ENCODE measurements at places on chromosomes 11 and 22.

GRCh38 chr11:30128269-30128932 is 102.4 kb upstream of the FSHB start:
- no peak for DNase-seq

DNA sequence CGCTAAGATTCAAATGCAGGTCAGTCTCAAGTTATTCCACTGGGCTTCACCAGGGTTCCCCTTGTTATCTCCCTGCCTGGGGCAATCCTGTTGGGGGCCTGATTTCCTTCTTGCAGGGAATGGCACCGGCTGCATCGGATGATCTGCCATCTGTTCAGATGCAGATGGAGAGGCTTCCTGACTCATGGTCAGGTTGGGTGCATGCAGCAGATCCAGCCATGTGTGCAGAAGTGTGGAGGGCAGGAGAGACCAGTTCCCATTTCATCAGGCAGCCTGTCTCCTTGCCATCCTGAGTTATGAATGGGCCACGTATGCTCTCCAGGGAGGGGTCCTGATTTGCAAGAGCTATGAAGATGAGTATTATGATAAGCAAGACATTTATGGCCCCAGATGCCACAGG is 161.2 kb upstream of the PLET1 start:
- DNase-seq: no peak

- DNase-seq: no peak
Measured at GRCh38 chr11:32418836-32419235, 16.5 kb downstream of the WT1 start.

DNA sequence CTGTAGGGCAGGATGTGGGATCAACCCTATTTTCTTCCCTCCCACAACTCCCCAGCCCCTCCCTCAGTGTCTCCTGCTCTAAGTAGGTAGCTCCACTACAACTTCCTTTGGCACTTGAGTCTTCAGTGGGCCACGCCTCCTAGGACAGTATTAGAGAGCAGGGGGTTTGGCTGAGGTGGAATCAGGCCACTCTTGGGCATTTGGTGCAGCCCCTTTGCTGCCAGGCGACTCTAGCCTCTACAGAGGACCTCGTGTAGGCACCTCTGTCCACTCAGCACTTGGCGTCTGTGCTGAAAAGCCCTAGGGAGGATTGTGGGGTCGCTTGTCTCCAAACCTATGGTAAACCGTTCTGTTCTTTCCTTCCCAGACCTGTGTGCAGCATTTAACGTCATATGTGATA is 2.7 kb downstream of the FADD start:
- no peak for DNase-seq
